ENCODE measurements at places on chromosomes 5 and 9.

GRCh38 chr5:142915813-142916424, 145.7 kb downstream of the ARHGAP26 start:
- DNase-seq, result no peak

GRCh38 chr5:110439296-110439695, 287.2 kb downstream of the TMEM232 start:
- no peak for DNase-seq

GRCh38 chr5:36363744-36364143, 62.0 kb upstream of the RANBP3L start:
- no peak for DNase-seq

DNA sequence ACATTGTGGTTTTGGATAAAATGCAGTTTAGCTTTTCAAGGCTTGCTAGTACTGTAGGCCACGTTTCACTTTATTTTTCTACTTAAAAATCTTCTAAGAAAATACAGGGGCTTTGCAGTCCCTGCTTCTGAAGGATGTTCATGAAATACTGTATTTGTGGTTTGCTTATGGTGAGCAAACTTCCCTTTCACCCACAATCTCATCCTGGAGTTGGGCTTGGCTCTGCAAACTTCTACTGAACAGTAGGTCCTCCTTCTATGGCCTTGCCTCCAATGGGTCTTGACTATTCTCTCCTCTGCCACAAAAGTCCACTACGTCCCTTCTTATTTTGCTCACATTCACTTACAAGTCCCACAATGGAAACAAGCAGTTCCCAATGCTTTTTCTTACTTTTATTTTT, 502.7 kb upstream of the KLF4 start:
- no peak for DNase-seq

- no peak for DNase-seq
Measured at GRCh38 chr9:737400-738120, 103.9 kb upstream of the DMRT1 start.

DNA sequence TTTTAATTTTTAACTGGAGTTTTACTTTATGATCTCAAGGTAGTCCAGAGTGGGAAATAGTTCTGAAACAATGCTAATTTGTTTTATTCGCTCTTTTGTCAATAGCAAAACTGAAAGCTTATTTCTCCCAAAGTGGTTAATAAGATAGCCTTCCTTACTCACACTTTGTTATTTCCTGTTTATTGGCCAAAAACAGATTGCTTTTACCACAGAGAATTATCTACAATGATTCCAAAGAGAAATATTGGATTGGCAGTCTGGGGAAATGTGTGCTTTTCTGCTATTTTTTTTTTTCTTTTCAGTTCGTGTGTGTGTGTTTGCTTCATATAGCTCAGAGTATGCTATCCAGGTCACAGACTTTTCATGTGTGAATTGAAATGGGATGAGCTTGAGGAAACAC, 756.7 kb upstream of the RGMB start:
- DNase-seq, result no peak

DNA sequence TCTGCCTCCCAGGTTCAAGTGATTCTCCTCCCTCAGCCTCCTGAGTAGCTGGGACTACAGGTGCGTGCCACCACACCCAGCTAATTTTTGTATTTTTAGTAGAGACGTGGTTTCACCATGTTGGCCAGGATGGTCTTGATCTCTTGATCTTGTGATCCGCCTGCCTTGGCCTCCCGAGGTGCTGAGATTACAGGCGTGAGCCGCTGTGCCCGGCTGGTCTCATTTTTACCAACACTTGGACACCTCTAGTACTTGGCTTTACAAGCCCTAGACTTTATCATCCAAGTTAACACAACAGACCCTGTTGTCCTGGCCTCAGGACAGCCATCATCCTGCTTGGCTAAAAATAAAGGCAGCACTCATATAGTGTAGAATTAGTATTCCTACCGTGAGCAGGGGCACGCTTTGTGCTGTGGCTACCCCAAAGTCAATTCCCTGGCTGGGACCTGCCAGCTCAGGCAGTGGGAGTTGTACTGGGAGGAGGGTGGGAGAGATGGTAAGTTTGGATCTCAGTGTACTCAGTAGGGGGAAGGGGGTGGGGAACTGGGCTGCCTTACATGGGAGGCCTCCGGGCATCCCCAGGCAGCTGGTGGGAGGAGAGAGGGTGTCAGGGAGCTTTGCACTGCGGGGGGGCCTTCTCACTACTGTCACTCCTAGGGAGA, 6.6 kb downstream of the PDZD2 start:
- no peak for DNase-seq

- DNase-seq, result no peak
Measured at GRCh38 chr9:105539452-105539851, 18.5 kb upstream of the FKTN start.

GRCh38 chr5:34735491-34736426, 79.6 kb downstream of the RAI14 start:
- no peak for DNase-seq

- DNase-seq, result no peak
Measured at GRCh38 chr5:119343052-119343451, 12.8 kb upstream of the TNFAIP8 start.

DNA sequence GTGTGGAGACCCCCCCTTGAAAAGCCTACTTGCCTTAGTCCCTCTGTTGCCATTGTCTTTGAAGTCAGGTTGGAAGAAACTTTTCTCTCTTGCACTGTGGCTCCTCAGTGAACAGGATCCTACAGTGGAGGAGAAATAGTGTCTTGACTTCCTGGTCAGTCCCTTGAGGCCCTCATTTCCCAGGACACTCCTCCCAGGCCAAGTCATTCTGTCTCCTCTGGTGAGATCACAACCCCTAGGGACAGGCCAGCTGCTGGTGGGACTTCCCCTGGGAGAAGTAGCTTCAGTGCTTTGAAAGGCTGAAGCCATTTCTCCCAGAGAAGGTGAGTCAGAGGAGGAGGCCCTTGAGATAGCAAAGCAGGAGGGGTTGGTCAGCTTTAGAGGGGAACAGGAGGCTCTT, 10.1 kb upstream of the GRIA1 start:
- no peak for DNase-seq

Data from omental fat pad (tissue), 4 donors.